ENCODE measurements at places on chromosomes 2 and 18. TPM values are rescaled to one million over a fixed set of nuclear protein-coding genes. Genes with fewer than 3 reads are reported as not detected.

GRCh38 chr2:206823178-206823577 lies 57.8 kb downstream of the FASTKD2 start:
- DNase-seq, result no peak

GRCh38 chr2:175648577-175649063 lies 353.4 kb downstream of the LNPK start:
- DNase-seq, result no peak

- DNase-seq, result no peak
Measured at GRCh38 chr2:20175267-20175666, 49.7 kb downstream of the SDC1 start.

DNA sequence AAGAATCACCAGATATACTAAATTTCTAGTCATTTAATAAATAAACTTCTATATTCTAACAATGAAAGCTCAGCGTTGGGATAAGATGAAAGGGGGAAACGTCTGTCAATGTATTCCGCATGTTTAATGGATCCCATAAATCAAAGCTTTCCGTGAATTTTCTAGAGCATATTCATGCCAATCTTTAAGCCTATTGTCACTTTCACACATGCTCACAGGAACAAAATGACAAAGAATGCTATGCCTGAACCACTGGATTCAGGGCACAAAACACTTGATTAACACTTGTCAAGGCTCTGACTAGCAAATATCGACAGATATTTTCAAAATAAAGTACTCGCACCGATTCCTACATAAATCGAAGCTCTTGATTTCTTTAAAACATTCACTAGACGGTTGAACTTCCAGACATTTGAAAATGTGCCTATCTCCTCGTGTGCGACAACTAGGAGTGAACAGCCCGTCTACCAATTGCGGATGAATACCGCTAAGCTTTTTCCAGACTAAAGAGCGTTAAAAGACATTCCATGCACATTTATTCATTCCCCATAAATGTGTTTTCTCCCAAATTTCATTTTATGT lies 1.8 kb downstream of the TLK1 start:
- DNase-seq, result no peak

Gene BMP10
- total RNA-seq, result not detected

Gene CFLAR
- 214 TPM for total RNA-seq

Gene DPYSL5
- total RNA-seq, result not detected

Gene PPM1G
- 65.3 TPM for total RNA-seq

Data from T-cell (primary cell).